ENCODE measurements at places on chromosomes 16 and 17. TPM values are rescaled to one million over a fixed set of nuclear protein-coding genes. Genes with fewer than 3 reads are reported as not detected.

Gene GNAO1
- total RNA-seq: 462 TPM

Gene PNMT
- total RNA-seq: 2.1 TPM

Gene TADA2A
- 36.6 TPM for total RNA-seq

Gene ZNF624
- 6.7 TPM for total RNA-seq

Gene PSMD3
- total RNA-seq: 103 TPM

Gene C16orf96
- 0.93 TPM for total RNA-seq

Gene HEXD
- total RNA-seq: 28.9 TPM

Gene CBX8
- total RNA-seq: 2.5 TPM

Gene TNFRSF13B
- not detected for total RNA-seq

Gene AIPL1
- total RNA-seq: not detected

Gene CANT1
- 23.5 TPM for total RNA-seq

Gene TPSD1
- 0.69 TPM for total RNA-seq

Gene RNF135
- 12.4 TPM for total RNA-seq

Gene TIMP2
- total RNA-seq: 167 TPM

Gene NOB1
- total RNA-seq: 31.8 TPM

Gene PRSS27
- total RNA-seq: 3.5 TPM

Gene WFDC1
- total RNA-seq: 22.0 TPM

Gene SLC12A3
- 0.59 TPM for total RNA-seq

Gene TP53
- total RNA-seq: 18.0 TPM

Gene FBXO39
- not detected for total RNA-seq

Gene CA7
- 9.6 TPM for total RNA-seq

Gene TLCD2
- total RNA-seq: 0.88 TPM

Gene SLC16A11
- 4.2 TPM for total RNA-seq

Gene PRM1
- not detected for total RNA-seq

Gene NOTUM
- not detected for total RNA-seq

Gene STXBP4
- total RNA-seq: 9.0 TPM

Gene CES5A
- 0.44 TPM for total RNA-seq

Gene NOD2
- total RNA-seq: 0.47 TPM

Gene CHP2
- total RNA-seq: 0.18 TPM

Gene GSE1
- 60.0 TPM for total RNA-seq

Gene SULT1A4
- total RNA-seq: 1.9 TPM

Gene GRAP
- 2.4 TPM for total RNA-seq

Gene LRRC45
- 8.6 TPM for total RNA-seq

Gene NOXO1
- 1.8 TPM for total RNA-seq

Gene CCDC144A
- total RNA-seq: 50.0 TPM

Gene STH
- total RNA-seq: 7.6 TPM

Gene SPNS2
- 41.1 TPM for total RNA-seq

Gene CCDC154
- total RNA-seq: 8.3 TPM

Gene SDR42E2
- total RNA-seq: 0.46 TPM

Gene ABCC12
- 3.4 TPM for total RNA-seq

Gene SYNGR3
- 155 TPM for total RNA-seq

Gene KRTAP4-4
- not detected for total RNA-seq

Gene DUS2
- 13.4 TPM for total RNA-seq

Gene CYB5B
- total RNA-seq: 84.2 TPM

Gene LRRC37A
- total RNA-seq: 4.3 TPM

Gene KRT36
- not detected for total RNA-seq

Gene KRTAP1-5
- not detected for total RNA-seq

Gene SLC5A11
- total RNA-seq: 10.9 TPM

Gene CSH2
- total RNA-seq: not detected

Gene ABCC3
- total RNA-seq: 2.0 TPM

Gene PAM16
- total RNA-seq: 42.7 TPM

Gene ATP1B2
- total RNA-seq: 263 TPM

Gene CCL16
- total RNA-seq: not detected

Gene C16orf86
- total RNA-seq: 5.8 TPM

Gene TMIGD1
- not detected for total RNA-seq

Measured in dorsolateral prefrontal cortex (tissue), 122 donors.